ENCODE measurements at places on chromosomes 16 and 17.
A peak's percentile ranks its signal among the peaks of the same experiment; 100 is the strongest.

- H3K27ac ChIP-seq: no peak overlapping the region
- H3K27me3 ChIP-seq: no peaks in the 10 kb centered on the region
- peaks cover 22% of the 10 kb centered on the region for H3K4me1 ChIP-seq
- no peaks in the 10 kb centered on the region for H3K36me3 ChIP-seq
- no peak overlapping the region for H3K4me3 ChIP-seq
These were observed 3.3 kb downstream of the GALNS start for GRCh38 chr16:88853325-88853941.

- peak overlapping the region; percentile 83 for H3K27ac ChIP-seq
- H3K36me3 ChIP-seq: no peaks in the 10 kb centered on the region
- H3K27me3 ChIP-seq: no peaks in the 10 kb centered on the region
- peaks cover 97% of the 10 kb centered on the region for H3K4me1 ChIP-seq
These were observed 2.5 kb downstream of the VASN start for GRCh38 chr16:4373909-4374742.

GRCh38 chr16:2822158-2822495 lies 5.1 kb downstream of the PRSS21 start:
- H3K4me1 ChIP-seq: no peaks in the 10 kb centered on the region
- no peak for DNase-seq
- no peak overlapping the region for H3K27ac ChIP-seq
- no peaks in the 10 kb centered on the region for H3K27me3 ChIP-seq

- no peaks in the 10 kb centered on the region for H3K27me3 ChIP-seq
- H3K36me3 ChIP-seq: no peaks in the 10 kb centered on the region
- H3K4me1 ChIP-seq: peaks cover 8% of the 10 kb centered on the region
- DNase-seq: no peak
These were observed 30.8 kb downstream of the AATF start for GRCh38 chr17:36979565-36979941.

- DNase-seq: peak; percentile 67
- no peak overlapping the region for H3K4me3 ChIP-seq
- peaks cover 64% of the 10 kb centered on the region for H3K4me1 ChIP-seq
- no peaks in the 10 kb centered on the region for H3K36me3 ChIP-seq
- H3K27ac ChIP-seq: peak overlapping the region; percentile 89
These were observed 16.2 kb downstream of the SMTNL2 start for GRCh38 chr17:4600563-4600962.

GRCh38 chr17:29214215-29215146 lies 32.2 kb upstream of the CRYBA1 start:
- H3K4me1 ChIP-seq: peaks cover 10% of the 10 kb centered on the region
- H3K27ac ChIP-seq: no peak overlapping the region
- no peaks in the 10 kb centered on the region for H3K27me3 ChIP-seq
- no peak for DNase-seq
- H3K36me3 ChIP-seq: no peaks in the 10 kb centered on the region

DNA sequence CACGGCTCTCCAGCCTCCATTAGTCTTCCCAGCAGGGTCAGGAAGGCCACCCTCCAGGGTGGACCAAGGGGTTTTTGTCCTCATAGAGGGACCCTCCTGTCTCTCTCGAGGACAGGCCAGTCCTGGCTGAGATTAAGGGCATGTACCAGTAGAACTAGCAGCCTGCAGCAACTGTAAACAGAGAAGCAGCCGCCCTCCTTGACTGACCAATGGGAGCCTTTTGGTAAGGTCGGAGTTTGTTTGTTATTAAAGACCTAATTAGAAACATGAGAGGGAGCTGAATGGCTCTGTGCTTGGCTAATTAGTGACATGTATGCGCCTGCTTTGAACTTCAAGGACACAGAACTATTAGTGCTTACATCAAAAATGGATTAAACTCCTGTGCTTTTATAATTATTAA lies 80.0 kb downstream of the CCDC182 start:
- no peaks in the 10 kb centered on the region for H3K36me3 ChIP-seq
- H3K4me1 ChIP-seq: peaks cover 57% of the 10 kb centered on the region
- H3K27ac ChIP-seq: peak overlapping the region; percentile 51
- H3K4me3 ChIP-seq: no peak overlapping the region
- DNase-seq: no peak

- no peak for DNase-seq
These were observed 15.0 kb downstream of the CNTNAP4 start for GRCh38 chr16:76292218-76292617.

- H3K36me3 ChIP-seq: no peaks in the 10 kb centered on the region
- H3K4me3 ChIP-seq: no peak overlapping the region
- no peaks in the 10 kb centered on the region for H3K27me3 ChIP-seq
- H3K4me1 ChIP-seq: no peaks in the 10 kb centered on the region
- H3K27ac ChIP-seq: no peak overlapping the region
These were observed 299.4 kb upstream of the IRX3 start for GRCh38 chr16:54585998-54586340.

GRCh38 chr17:66200685-66201092 lies 8.8 kb upstream of the CEP112 start:
- H3K4me3 ChIP-seq: no peak overlapping the region
- H3K36me3 ChIP-seq: no peaks in the 10 kb centered on the region
- no peaks in the 10 kb centered on the region for H3K27me3 ChIP-seq
- no peak for DNase-seq

DNA sequence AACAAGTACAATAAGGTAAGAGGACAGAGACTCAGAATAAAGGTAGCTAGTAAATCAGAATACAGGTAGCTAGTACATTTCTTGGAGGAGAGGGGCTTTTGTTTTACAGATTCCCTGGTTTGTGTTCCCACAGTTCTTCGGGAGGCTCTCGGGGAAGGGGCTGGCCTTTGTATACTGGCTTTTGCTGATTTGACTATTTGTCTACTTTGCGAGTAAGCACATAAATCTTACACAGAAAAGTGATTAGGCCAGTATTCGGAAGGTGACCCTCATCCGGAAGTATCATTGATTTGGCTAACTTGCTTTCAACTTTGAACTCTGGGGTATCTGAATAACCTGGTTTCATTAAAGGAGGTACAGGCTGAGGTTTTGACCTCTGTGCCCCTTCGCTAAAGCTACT lies 21.4 kb upstream of the SNTB2 start:
- H3K4me3 ChIP-seq: no peak overlapping the region
- no peaks in the 10 kb centered on the region for H3K4me1 ChIP-seq
- H3K27ac ChIP-seq: no peak overlapping the region

GRCh38 chr16:22417019-22417418 lies 42.6 kb upstream of the CDR2 start:
- H3K27me3 ChIP-seq: no peaks in the 10 kb centered on the region
- H3K4me3 ChIP-seq: no peak overlapping the region
- no peak overlapping the region for H3K27ac ChIP-seq
- H3K36me3 ChIP-seq: no peaks in the 10 kb centered on the region
- H3K4me1 ChIP-seq: no peaks in the 10 kb centered on the region

GRCh38 chr16:53503991-53504663 lies 1.1 kb upstream of the AKTIP start:
- no peaks in the 10 kb centered on the region for H3K27me3 ChIP-seq
- H3K4me1 ChIP-seq: peaks cover 31% of the 10 kb centered on the region
- peaks cover 10% of the 10 kb centered on the region for H3K36me3 ChIP-seq
- DNase-seq: peak; percentile 55
- H3K27ac ChIP-seq: peak overlapping the region; percentile 95

GRCh38 chr16:67975321-67976105 lies 4.8 kb downstream of the DPEP3 start:
- H3K27ac ChIP-seq: no peak overlapping the region
- H3K27me3 ChIP-seq: no peaks in the 10 kb centered on the region
- no peaks in the 10 kb centered on the region for H3K36me3 ChIP-seq
- H3K4me3 ChIP-seq: no peak overlapping the region
- no peaks in the 10 kb centered on the region for H3K4me1 ChIP-seq

- H3K4me1 ChIP-seq: no peaks in the 10 kb centered on the region
- H3K36me3 ChIP-seq: no peaks in the 10 kb centered on the region
- H3K27ac ChIP-seq: no peak overlapping the region
- H3K27me3 ChIP-seq: no peaks in the 10 kb centered on the region
- no peak for DNase-seq
These were observed 10.3 kb upstream of the CORO1A start for GRCh38 chr16:30173054-30173453.

DNA sequence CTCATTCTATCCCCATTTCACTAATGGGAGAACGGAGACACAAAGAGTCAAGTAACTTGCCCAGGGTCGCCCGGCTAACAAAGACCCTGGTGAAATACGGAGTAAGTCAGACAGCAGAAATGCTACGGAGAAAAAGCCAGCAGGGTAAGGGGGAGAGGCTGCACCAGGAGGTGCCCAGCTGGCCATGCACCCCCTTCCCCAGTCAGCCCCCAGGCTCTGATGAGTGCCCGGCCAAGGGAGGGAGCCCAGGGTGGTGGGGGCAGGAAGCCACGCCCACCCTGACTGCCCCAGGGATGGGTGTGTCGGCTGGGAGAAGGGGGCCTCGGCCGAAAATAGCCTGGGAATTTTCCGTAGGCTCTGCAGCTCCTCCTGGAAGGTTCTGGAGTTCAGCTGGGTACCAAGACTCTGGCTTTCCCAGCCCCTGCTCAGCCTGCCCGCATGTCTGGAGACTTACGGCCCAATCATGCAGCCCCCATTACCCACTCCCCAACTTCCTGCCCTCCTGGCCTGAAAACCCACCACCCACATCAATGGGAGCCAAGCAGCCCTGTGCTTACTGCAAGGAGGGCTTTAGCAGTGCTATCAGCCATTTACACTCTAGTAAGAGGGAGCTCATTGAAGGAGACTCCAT lies 4.2 kb downstream of the CARHSP1 start:
- H3K27me3 ChIP-seq: no peaks in the 10 kb centered on the region
- H3K27ac ChIP-seq: no peak overlapping the region
- no peaks in the 10 kb centered on the region for H3K36me3 ChIP-seq
- H3K4me1 ChIP-seq: peaks cover 90% of the 10 kb centered on the region
- DNase-seq: peak; percentile 52

- peak; percentile 39 for DNase-seq
- peak overlapping the region; percentile 89 for H3K27ac ChIP-seq
- no peaks in the 10 kb centered on the region for H3K27me3 ChIP-seq
- H3K36me3 ChIP-seq: no peaks in the 10 kb centered on the region
- peaks cover 61% of the 10 kb centered on the region for H3K4me1 ChIP-seq
- H3K4me3 ChIP-seq: peak overlapping the region; percentile 0
These were observed 2.0 kb upstream of the YPEL2 start for GRCh38 chr17:59329176-59330052.

- no peaks in the 10 kb centered on the region for H3K36me3 ChIP-seq
- H3K27ac ChIP-seq: no peak overlapping the region
- DNase-seq: no peak
- no peaks in the 10 kb centered on the region for H3K27me3 ChIP-seq
These were observed 310.3 kb downstream of the CDH13 start for GRCh38 chr16:82936941-82937551.

DNA sequence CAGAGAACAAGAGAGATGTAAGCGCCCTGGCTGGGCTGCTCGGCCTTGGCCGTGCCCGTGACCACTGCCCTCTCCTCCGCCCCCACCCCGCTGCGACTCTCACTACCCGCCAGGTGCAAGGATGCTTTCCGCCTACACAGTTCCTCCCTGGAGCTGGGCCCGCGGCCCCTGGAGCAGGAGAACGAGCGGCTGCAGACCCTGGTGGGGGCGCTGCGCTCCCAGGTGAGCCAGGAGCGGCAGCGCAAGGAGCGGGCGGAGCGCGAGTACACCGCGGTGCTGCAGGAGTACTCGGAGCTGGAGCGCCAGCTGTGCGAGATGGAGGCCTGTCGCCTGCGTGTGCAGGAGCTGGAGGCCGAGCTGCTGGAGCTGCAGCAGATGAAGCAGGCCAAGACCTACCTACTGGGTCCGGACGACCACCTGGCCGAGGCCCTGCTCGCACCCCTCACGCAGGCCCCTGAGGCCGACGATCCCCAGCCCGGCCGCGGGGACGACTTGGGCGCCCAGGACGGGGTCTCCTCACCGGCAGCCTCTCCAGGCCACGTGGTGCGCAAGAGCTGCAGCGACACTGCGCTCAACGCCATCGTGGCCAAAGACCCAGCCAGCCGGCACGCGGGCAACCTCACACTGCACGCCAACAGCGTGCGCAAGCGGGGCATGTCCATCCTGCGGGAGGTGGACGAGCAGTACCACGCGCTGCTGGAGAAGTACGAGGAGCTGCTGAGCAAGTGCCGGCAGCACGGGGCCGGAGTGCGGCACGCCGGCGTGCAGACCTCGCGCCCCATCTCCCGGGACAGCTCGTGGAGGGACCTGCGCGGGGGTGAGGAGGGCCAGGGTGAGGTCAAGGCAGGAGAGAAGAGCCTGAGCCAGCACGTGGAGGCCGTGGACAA lies 9.2 kb upstream of the MRPL58 start:
- H3K4me3 ChIP-seq: no peak overlapping the region
- no peaks in the 10 kb centered on the region for H3K4me1 ChIP-seq
- H3K36me3 ChIP-seq: no peaks in the 10 kb centered on the region
- no peak overlapping the region for H3K27ac ChIP-seq

- H3K4me3 ChIP-seq: no peak overlapping the region
- no peaks in the 10 kb centered on the region for H3K4me1 ChIP-seq
- no peaks in the 10 kb centered on the region for H3K36me3 ChIP-seq
- DNase-seq: no peak
- peaks cover 5% of the 10 kb centered on the region for H3K27me3 ChIP-seq
- H3K27ac ChIP-seq: no peak overlapping the region
These were observed 81.0 kb downstream of the MYH11 start for GRCh38 chr16:15775663-15776304.

- H3K4me3 ChIP-seq: no peak overlapping the region
- no peaks in the 10 kb centered on the region for H3K4me1 ChIP-seq
- no peak overlapping the region for H3K27ac ChIP-seq
These were observed 138.2 kb downstream of the NPIPB5 start for GRCh38 chr16:22648941-22649340.
